ENCODE measurements at places on chromosomes 4 and X. TPM values are rescaled to one million over a fixed set of nuclear protein-coding genes. Genes with fewer than 3 reads are reported as not detected.

- H3K36me3 ChIP-seq, result no peaks in the 10 kb centered on the region
- no peaks in the 10 kb centered on the region for H3K4me1 ChIP-seq
- H3K4me3 ChIP-seq, result no peak overlapping the region
Measured at GRCh38 chrX:123749643-123750042, 16.8 kb upstream of the THOC2 start.

The PDGFC gene
- 12.9 TPM for total RNA-seq

GRCh38 chr4:47646372-47646771 lies 161.3 kb downstream of the ATP10D start:
- H3K4me1 ChIP-seq, result peaks cover 18% of the 10 kb centered on the region
- H3K27ac ChIP-seq, result peak overlapping the region; percentile 30
- peaks cover 9% of the 10 kb centered on the region for H3K36me3 ChIP-seq
- no peaks in the 10 kb centered on the region for H3K27me3 ChIP-seq
- DNase-seq, result no peak

The CENPE gene
- 0.85 TPM for total RNA-seq

The PPAT gene
- 3.4 TPM for total RNA-seq

DNA sequence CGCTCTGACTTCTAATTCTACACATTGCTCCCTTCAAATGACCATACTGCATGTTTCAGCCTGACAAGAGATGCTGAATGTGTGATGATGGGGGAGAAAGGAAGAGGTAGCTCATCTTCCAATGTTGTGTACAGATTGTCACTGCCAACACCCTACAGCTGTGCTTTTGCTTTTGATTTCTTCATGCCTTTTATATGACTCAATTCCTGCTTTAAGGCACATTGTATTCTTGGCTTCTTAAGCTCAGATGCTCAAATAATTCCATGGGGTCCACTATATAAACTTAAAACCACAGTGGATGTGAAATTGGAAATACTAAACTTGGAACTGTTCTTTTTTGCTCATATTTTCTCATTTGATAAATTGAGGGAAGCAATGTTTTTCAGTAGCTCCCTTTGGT lies 183.2 kb upstream of the WDFY3 start:
- no peaks in the 10 kb centered on the region for H3K36me3 ChIP-seq
- peaks cover 15% of the 10 kb centered on the region for H3K4me1 ChIP-seq
- no peaks in the 10 kb centered on the region for H3K27me3 ChIP-seq
- H3K27ac ChIP-seq, result peak overlapping the region; percentile 48
- no peak overlapping the region for H3K4me3 ChIP-seq

DNA sequence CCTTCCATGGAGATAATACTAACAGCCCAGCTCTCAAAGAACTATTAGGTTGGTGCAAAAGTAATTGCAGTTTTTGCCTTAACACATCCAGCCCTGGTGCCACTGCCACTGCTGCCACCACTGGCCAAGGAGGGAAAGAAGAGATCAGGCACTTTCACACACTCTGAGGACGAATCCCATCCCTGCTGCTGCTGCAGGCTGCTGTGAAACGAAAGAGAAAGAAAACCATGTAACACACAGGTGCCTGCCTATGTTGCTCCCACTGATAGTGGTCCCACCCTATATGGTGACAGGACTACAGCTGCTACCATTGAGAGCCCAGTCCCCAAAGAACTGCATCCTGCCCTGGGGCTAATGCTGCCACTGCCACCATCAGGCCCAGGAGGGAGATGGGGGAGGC lies 35.1 kb downstream of the TMLHE start:
- DNase-seq, result no peak
- H3K36me3 ChIP-seq, result peaks cover 5% of the 10 kb centered on the region
- no peak overlapping the region for H3K27ac ChIP-seq
- H3K4me3 ChIP-seq, result no peak overlapping the region

The GC gene
- not detected for total RNA-seq

- no peaks in the 10 kb centered on the region for H3K36me3 ChIP-seq
- no peaks in the 10 kb centered on the region for H3K27me3 ChIP-seq
- H3K27ac ChIP-seq, result peak overlapping the region; percentile 34
- H3K4me1 ChIP-seq, result peaks cover 16% of the 10 kb centered on the region
- DNase-seq, result no peak
Measured at GRCh38 chrX:110125446-110126162, 122.7 kb downstream of the TMEM164 start.

DNA sequence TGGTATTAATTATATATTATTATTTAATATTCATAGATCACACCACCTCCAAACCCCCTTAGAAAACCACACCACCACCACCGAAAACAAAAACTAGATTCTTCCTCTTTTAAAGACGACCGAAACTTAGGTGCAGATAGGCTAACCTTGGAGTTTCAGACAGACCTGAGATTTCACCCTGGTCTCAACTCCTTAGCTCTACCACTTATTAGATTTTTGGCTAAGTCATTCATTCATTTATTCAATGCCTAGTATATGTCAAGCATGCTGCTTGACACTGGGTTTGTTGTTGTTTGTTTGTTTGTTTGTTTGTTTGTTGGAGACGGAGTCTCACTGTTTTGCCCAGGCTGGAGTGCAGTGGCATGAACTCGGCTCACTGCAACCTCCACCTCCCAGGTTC lies 9.5 kb upstream of the BMP2K start:
- no peaks in the 10 kb centered on the region for H3K27me3 ChIP-seq
- H3K4me3 ChIP-seq, result no peak overlapping the region
- no peaks in the 10 kb centered on the region for H3K36me3 ChIP-seq
- no peak overlapping the region for H3K27ac ChIP-seq
- H3K4me1 ChIP-seq, result peaks cover 28% of the 10 kb centered on the region
- DNase-seq, result no peak

GRCh38 chr4:161767116-161767515 lies 396.7 kb downstream of the FSTL5 start:
- H3K36me3 ChIP-seq, result no peaks in the 10 kb centered on the region
- no peaks in the 10 kb centered on the region for H3K27me3 ChIP-seq
- no peak overlapping the region for H3K4me3 ChIP-seq
- no peak for DNase-seq
- H3K27ac ChIP-seq, result no peak overlapping the region

GRCh38 chr4:30495251-30495650 lies 224.9 kb upstream of the PCDH7 start:
- H3K4me3 ChIP-seq, result no peak overlapping the region
- no peak for DNase-seq
- no peak overlapping the region for H3K27ac ChIP-seq
- no peaks in the 10 kb centered on the region for H3K4me1 ChIP-seq
- no peaks in the 10 kb centered on the region for H3K27me3 ChIP-seq
- no peaks in the 10 kb centered on the region for H3K36me3 ChIP-seq

The FRG2 gene
- not detected for total RNA-seq

The RASSF6 gene
- not detected for total RNA-seq
